Stimulated activated naive CD8-positive, alpha-beta T cell treated with anti-CD3 and anti-CD28 coated beads, Interleukin-15, amount 100 ng/mL, for 72 hours (primary cell): ENCODE measurements at places on chromosomes 11 and 22.
A peak's percentile ranks its signal among the peaks of the same experiment; 100 is the strongest.

- DNase-seq = no peak
Observed at GRCh38 chr22:24873226-24873625, 67.2 kb downstream of the SGSM1 start.

DNA sequence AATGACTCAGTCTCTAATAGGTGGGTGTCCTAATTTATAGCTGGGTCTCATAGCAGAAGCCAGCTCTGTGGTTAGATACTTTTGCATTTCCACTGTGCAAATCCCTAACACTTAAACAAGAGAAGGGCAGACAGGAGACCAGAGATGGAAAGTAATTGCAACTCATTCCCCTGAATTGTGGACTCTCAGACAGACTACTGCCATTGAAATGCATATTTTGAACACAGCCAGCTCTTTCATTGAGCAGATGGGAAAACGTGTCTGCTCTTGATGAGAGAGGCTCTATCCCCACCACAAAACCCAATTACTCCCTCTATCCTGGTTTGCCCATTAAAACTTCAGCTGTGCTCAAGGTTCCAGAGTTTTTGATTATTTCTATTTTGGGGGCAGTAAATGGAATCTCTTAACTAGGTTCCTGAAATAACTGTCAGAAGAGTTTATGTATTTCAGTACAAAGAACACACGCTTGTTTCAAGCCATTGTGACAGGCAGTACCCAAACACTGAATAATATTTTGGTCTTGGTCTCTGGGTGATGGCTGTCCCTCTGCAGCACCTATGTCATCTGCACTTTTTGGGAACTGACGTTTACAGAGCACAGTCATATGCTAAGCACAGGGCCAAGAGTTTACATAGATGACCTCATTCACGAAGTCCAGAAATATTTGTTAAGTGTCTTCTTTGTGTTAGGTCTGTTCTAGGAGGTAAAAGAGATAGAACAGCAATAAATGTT is 41.7 kb downstream of the FAM227A start:
- no peak for DNase-seq

DNA sequence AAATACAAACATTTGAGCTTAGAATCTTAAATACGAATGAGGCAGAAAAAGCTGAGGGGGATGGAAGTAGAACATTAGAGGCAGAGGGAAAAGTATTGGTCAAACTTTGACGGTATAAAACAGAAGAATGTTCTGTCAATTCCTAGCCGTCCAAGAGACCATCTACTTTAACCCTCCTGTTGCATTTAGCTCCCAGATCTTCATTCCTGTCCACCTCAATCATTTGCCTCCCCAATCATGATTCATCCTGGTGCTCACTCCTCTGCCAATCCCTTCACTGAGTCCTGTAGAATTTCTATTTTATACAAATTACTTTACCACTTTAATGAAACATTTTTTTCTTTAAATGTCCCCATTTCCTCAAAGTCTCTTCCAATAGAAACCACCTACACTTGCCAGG is 28.2 kb downstream of the C2CD3 start:
- no peak for DNase-seq

GRCh38 chr11:35619855-35620640 is 1.8 kb downstream of the FJX1 start:
- no peak for DNase-seq

DNA sequence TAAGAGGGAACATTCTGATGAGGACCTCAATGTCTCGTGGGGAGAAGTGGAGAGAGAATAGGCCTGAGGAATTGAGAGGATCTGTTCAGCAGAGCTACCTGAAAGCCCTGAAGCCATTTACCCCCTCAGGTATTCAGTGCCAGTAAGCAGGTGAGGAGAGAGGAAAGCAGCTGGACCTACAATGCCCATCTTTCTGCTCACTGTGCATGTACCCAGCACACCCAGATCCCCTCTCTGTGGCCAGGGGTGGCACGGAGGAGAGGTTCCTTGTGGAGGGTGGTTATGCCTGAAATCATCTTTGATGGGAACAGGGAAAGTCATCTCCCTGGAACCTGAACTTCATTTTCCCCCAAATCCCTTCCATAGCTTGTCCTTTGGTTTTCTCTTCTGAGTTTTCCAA is 277.8 kb upstream of the B3GAT1 start:
- no peak for DNase-seq

DNA sequence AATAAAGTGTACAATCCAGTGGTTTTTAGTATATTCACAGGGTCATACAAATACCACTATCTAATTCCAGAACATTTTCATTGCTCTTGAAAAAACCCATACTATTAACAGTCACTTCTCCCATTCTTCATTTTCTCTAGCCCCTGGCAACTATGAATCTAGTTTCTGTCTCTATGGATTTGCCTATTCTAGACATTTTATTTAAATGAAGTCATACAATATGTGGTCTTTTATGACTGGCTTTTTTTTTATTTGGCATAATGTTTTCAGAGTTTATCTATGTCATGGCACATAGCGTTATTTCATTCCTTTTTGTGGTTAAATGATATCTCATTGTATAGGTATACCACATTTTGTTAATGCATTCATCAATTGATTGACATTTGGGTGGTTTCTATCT is 59.4 kb downstream of the KDM2A start:
- DNase-seq = no peak

DNA sequence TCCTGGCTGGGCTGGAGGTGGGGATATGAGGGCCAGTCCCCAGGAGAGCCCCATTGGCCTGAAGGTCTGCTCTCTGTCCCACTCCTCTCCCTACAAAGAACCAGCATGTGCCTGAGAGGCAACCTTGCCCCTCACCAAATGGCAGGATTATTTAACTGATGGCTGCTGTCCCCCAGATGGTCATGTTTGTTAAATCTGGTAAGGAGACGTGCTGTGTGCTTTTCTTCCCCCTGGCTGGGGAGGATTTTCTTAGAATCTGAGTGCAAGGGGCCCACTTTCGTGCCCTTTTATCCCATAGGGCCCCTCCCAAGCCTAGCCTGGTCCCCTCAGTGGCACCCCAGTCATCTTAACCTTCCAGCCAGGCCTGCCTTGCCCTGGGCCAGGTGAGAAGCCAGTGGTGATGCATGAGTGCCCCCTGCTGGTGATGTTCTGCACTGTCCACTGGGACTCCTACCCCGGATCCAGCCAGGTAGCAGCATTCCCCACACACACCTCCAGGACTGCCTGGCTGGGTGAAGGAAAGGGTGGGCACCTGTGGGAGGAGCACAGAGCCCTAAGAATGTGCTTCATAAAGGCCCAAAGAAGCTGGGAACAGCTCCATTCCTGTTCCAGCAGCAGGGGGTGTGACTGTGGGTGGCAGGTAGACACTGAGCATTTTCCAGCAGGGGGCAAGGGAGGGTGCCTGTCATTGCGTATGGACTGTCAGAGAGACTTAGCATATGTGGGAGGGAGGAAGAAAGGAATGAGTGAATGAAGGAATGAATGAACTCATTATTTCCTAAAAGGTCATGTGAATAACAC is 28.9 kb downstream of the MFNG start:
- DNase-seq = peak; percentile 83

- DNase-seq = no peak
Observed at GRCh38 chr22:38716271-38716670, 10.5 kb downstream of the GTPBP1 start.

DNA sequence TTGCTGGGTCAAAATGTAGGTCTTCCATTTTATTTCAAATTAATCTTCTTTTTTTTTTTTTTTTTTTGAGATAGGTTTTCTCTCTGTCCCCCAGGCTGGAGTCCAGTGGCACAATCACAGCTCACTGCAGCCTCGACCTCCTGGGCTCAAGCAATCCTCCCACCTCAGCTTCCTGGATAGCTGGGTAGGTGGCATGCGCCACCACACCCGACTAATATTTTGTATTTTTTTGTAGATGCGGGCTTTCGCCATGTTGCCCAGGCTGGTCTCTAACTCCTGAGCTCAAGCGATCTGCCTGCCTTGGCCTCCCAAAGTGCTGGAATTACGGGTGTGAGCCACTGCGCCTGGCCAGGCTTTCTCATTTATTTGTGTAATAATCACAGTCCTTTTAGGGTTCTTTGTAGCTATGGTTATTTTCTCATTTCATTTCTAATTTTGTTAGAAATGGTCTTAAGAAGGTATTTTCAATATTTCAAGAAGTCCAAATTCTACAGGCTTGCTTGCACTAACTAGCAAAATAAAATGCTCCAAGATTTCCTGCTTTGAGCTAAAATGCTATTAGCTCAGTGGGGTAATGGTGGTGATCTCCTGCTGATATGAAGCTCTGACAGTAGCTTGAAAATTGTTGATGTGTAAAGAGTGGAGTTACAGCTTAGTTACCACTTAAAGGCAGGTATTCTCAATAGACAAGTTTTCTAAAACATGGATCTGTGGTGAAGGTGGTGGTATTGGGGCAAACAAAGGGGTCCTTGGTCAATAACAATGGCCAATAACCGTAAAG is 50.0 kb downstream of the RBX1 start:
- no peak for DNase-seq

DNA sequence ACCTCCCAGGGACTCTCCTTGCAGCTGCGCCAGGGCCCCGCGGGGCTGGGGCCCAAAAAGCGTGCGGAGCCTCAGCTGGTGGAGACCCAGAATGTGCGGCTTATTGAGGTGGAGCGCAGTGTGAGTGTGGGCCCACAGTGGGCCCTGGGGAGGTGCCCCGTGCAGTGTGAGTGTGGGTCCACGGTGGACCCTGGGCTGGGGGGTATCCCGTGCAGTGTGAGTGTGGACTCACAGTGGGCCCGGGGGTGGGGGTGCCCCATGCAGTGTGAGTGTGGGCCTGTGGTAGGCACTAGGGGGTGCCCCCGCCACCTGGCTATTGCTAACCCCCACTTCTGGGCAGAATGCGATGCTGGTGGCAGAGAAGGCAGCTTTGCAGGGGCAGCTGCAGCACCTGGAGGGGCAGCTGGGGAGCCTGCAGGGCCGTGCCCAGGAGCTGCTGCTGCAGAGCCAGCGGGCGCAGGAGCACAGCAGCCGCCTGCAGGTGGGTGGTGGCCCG is 7.8 kb upstream of the RPS6KA4 start:
- no peak for DNase-seq

DNA sequence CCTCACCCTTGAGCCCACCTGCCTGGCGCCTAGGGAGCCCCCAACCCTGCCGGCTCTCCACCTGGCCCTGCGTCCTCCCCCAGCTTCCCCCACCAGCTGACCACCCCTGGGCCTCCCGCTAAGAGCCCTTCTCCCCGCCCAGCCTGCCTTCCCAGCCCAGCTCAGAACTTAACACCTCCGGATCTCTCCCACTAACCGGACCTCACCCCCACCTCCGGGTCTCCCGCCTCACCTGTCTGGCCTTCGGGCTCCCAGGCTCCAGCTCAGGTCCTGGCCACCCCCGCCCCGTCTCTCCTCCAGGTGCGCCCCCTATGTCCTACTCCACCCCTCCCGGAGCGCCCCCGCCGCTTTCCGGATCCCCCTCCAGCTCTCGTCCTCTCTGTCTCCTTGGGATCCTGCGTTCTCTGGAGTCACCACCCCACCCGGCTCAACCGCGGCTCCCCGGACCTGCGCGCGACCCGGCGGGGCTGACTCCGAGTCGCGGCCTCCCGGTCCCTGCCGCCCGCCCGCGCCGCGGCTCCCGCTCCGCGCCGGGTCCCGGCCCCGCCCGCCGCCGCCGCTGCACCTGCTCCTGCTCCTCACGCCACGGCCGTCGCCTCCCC is at the start of gene KCNJ11:
TSS of gene KCNJ11 (minus strand) at position 51 of the 602 bp plus-strand sequence. CDS start 568 bp downstream, outside the sequence.
- DNase-seq = no peak

DNA sequence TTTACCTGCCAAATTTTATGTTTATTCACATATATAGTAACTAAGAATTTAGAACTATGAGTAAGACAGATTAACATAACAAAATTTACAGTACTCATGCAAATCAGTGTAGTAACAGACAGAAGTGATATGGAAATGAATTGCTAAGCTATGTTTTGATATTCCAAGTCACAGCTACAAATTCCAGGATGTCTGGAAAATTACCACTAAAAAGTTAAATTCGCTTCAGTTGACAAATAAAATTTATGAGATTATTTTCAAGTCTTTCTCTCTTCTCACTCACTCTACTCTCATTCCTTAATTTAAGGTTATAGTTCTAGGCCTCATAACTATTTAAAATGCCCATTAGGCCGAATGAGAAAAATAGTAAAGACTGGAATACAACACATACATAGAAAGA is 18.1 kb downstream of the XKR3 start:
- no peak for DNase-seq

- no peak for DNase-seq
Observed at GRCh38 chr11:71240865-71241691, 11.3 kb downstream of the SHANK2 start.

DNA sequence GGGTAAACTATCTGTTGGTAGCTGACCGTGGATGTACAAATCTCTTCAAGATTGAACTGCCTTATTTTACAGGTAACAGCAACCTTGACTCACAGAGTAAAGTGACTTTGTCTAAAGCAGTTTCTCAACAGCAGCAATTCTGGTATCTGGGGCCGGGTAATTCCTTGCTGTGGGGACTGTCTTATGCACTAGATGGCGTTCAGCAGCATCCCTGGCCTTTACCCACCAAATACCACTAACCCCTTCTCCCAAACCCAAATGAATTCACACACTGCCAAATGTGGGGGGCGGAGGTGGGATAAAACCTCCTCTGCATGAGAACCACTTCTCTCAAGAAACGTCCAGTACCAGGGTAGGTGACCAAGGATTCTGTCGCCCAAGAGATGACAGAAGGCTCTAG is 1.7 kb upstream of the INCENP start:
- no peak for DNase-seq

GRCh38 chr11:86341382-86341781 is 33.3 kb upstream of the CCDC81 start:
- no peak for DNase-seq

- no peak for DNase-seq
Observed at GRCh38 chr11:67366961-67367760, 6.2 kb downstream of the CLCF1 start.

GRCh38 chr11:69216647-69217051 is 60.9 kb downstream of the SMIM38 start:
- DNase-seq = no peak

GRCh38 chr11:75200051-75200450 is 40.5 kb upstream of the TPBGL start:
- DNase-seq = no peak

GRCh38 chr11:90661233-90661632 is 438.4 kb upstream of the CHORDC1 start:
- no peak for DNase-seq

DNA sequence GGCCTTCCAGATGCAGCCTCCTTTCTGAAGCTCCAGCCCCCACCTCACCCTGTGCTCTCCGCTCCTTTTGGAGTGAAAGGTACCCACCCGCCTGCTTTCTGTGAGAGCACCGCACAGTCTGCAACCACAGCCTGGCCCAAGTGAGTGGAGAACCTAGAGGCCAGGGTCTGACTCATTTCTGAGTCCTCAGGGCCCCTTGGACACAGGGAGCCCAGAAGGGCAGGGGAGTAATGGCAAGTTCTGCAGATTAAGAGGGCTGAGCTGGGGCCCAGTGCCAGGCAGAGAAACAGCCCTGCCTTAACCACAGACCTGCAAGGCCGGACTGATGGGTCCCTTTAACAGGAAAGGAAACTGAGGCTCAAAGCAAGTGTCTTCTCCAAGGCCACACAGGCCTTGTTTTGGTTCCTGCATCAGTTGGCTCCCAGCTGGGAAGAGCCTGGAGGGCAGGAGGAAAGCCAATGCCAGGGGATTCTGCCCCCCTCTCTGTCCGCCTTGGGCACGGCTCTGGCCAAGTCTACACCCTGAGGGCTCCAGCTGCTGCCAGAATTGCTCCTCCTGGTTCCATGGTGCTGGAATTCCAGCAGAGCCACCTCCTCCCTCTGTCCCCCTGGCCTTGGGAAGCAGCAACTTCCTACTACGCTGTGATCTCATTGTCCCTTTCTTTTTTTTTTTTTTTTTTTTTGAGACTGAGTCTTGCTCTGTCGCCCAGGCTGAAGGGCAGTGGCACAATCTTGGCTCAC is 55.1 kb downstream of the CYTH4 start:
- DNase-seq = no peak
